ENCODE measurements at places on chromosomes 1 and 21.

DNA sequence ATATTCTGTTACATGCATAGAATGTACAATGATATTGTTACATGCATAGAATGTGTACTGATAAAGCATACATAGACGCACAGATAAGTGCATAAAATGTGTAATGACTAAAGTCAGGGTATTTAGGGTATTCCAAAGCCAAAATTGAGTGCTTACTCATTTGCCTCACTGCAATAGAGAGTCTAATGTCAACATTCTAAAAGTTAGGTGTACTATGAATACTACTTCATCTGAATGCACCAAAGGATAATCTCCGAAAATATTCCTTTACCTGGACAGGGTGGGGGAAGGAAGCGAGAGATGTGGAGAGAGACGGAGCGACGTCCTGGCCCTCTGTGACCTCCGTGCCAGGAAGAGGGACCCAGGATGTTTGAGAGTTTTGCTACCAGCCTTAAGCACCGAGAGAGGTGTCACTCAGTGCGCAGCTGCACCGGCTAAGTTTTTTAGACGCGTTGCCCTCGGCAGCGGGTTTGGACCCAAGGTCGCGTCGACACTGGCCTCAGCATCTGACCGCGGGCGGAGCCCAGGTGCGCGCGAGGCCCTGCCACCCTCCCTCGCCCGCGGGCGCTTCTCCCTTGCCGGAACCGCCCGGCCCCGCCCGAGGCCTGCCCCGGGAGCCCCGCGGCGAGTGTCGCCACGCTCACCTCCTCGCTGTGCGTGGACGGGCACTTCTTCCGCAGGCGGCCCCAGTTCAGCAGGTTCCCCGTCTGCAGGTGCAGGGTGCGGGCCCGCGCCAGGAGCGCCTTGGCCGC lies 660 bp downstream of the GCLM start:
- DNase-seq, result no peak

- no peak for DNase-seq
Measured at GRCh38 chr1:232764458-232765251, 40.6 kb upstream of the MAP10 start.

- DNase-seq, result no peak
Measured at GRCh38 chr21:44354775-44355771, 1.7 kb downstream of the TRPM2 start.

DNA sequence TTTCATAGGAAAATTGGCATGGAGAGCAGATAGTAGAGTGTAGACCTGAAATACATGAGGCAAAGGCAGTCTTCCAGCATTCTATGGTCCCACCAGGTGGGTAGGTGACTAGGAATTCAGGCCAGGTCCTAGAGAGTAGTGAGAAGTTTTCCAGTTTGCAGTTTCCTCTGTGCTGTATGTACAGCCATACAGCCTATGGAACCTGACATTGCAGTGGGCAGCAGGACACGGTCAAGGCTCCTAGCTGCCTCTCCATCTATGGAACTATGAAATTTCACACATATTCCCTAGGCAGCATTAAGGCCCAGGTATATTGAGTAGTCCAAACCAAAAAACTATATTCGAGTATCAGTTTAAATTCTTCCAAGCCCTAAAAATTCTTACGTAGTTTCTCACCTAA lies 16.3 kb downstream of the POGK start:
- DNase-seq, result no peak

- DNase-seq, result no peak
Measured at GRCh38 chr1:175637911-175638310, 105.5 kb downstream of the TNR start.

GRCh38 chr1:21702780-21703179 lies 33.6 kb upstream of the RAP1GAP start:
- DNase-seq, result no peak

DNA sequence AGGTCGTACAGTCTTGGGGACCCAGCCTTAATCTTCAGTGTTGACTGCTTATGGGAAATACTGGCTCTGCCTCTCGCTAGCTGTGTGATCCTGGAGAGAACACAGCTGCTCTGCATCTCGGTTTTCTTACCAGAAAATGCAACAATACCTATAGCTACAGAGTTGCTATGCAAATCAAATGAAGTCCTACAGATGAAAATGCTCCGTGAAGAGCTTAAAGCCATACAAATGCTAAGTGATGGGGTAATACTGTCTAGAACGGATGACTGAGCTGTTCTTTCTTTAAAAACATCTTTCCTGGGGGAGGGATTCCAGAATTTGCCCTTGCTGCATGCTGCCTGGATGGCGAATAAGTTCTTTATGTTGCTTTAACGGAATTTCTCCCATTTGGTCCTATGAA lies 132.0 kb downstream of the ZBTB18 start:
- DNase-seq, result no peak

DNA sequence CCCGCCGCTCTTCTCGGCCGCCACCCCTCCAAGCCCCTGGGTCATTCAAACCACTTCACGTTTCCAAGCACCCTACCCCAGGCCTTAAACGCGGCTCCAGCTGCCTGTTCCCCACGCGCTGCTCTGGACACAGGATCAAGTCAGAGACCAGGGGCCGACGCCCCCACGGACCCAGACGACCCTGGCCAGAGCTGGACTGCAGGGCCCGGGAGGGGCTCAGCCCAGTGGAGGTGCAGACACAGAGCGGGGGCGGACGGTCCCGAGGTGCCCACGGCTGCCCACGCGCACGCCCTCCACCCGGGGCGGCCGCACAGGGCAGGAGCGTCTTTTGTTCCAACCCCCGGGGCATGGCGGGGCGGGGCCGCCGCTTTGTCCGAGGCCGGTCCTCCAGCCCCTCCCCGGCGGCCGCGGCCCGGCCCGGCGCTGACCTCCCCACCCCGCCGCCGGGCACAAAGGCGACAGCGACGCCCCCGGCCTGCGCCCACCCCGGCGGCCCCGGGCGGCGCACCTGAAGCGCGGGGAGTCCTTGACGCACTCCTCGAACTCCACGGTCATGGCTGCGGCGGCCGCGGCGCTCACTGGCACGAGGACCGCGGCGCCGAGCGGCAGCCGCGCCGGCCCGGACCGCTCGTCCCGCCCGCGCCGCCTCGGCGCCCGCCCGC lies 338 bp downstream of the ACAP3 start:
- DNase-seq, result no peak

DNA sequence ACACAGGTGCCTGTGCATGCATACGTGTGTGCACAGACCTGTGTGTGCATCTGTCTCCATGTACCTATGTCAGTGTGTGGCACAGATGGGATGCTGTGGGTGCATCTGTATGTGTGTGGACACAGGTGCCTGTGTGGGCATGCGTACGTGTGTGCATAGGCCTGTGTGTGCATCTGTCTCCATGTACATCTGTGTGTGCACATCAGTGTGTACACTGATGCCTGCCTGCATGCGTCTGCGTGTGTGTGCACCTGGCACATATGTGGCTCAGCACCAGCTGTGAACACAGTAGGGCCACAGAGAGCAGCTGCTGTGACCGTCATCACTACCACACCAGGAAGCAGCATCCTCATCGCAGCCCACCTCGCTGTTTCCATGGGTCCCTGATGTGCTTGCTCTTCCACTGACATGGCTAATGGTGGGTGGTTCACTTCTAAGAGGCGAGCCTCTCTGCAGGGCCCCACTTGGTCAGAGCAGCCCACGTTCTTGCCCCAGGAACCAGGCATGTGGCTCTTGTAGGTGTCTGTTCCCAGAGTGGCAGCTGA lies 9.6 kb upstream of the SPATC1L start:
- DNase-seq, result no peak

DNA sequence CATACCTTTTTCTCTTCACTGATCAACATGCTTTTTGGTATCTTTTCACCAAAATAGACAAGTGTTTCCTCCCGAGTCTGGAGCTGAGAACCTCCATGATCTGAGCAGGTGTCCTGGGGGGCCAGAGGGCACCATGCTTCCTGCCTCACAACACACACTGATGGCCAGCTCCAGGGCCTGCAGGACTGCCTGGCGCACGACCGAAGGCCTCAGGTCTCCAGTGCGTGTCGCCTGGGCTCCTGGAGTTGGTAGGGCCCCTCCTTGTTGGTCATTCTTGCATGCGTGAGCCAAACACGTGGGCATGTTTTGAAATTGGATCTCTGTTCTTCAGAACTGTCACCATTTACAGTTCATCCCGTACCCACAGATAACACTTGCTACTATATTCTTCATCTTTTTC lies 64.4 kb downstream of the SLC37A1 start:
- no peak for DNase-seq

DNA sequence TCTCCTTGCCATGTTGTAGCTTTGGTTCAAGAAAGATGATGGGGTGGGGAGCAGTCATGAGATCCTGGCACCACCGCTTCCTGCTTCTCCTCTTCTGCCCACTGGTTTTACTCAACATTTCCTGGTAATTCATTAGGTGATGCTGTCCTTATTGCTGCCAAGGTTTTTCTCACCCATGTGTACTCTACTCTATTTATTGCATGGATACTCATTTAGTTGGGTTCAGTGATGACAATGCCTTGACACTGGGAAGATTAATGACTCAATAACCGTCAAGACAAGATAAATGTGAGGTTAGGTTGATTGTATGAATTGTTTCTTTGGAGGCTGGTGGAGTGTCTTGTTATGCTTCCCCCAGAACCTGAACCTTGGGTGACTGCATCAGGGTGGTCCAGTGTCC lies 484.2 kb downstream of the SIPA1L2 start:
- DNase-seq, result no peak

- no peak for DNase-seq
Measured at GRCh38 chr1:236895665-236896387, 100.7 kb downstream of the MTR start.

DNA sequence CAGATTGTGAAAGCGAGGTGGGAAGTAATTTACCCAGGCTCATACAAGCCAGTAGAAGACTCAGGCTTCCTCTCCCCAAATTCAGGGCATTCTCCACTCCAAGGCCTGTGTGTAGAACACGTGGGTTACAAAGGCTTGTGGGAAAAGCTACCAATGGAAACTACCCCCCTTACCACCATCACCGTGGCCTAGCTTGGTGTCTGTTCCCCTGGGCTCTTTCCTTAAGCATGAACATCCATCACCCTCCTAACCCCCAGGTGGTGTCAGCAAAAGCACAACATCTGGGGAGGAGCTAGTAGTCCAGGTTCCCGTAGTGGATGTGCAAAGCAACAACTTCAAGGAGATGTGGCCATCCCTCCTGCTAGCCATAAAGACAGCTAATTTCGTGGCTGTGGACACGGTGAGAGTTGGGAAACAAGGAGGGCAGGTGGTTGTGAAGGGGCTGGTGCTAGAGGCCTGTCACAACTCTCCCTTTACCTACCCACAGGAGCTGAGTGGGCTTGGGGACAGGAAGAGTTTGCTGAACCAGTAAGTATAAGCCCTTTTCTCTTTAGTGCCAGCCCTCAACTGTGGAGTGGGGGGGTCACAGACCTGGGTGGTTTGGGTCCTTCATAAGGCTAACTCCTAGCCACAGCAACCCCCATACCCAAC lies 701 bp upstream of the MUTYH start:
- DNase-seq, result no peak

GRCh38 chr1:66383611-66384010 lies 150.3 kb upstream of the SGIP1 start:
- no peak for DNase-seq

DNA sequence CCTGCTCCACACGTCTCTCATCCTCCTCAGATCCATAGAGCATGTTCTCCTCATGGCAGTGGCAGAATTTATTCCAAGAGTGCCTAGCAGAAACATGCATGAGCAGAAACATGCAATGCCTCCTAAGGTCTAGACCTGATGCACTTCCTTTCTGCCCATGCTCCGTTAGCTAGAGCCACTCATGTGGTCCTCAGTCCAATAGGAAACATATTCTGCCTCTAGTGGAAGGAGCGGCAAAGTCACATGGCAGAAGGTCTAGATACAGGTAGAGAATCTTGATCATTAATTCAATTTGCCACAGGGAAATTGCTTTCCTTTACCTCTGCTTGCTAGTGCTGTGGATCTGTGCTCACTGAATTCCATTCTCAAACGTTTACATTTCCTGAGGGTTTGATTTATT lies 130.4 kb downstream of the KIF26B start:
- DNase-seq, result no peak

GRCh38 chr1:119492763-119493162 lies 14.2 kb upstream of the HSD3B1 start:
- DNase-seq, result no peak

GRCh38 chr21:26914557-26914956 lies 52.3 kb downstream of the ADAMTS5 start:
- DNase-seq, result no peak

DNA sequence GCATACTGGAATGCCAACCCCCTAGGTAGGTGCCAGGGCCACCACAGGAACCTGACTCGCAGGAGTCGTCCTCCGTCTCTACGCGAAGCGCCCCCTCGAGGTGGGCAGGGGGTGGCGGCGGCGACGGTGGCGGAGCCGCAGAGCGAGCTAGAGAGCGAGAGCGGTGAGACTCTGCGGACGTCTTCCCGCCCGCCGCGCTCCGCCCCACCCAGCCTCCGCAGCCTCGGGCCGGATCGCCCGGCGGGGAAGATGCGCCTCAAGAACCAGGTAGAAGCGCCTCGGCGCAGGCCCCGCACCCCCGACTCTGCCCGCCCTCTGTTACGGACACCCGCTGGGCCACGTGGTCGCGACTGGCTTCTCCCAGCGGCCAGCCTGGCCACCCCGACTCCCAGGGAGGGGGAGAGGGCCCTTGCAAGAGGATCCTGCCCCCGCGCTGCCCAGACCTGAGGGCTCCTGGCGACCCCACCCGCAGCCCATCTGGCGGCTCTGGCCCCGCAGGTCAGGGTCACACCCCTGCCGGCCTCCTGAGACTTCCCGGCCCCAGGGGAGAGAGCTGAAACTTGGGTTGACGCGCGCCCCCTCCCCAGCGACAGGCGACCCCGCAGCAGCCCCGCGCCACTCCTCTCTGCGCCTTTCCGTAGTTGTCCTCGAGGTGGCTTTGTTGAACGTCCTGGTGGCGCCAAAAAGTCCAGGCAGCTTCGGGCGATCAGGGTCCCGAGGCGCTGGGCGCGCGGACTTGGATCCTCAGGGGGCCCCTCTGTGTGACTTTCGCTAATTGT lies 24.4 kb upstream of the AGBL4 start:
- no peak for DNase-seq

GRCh38 chr1:109255097-109255651 lies 5.8 kb downstream of the CELSR2 start:
- DNase-seq, result no peak

DNA sequence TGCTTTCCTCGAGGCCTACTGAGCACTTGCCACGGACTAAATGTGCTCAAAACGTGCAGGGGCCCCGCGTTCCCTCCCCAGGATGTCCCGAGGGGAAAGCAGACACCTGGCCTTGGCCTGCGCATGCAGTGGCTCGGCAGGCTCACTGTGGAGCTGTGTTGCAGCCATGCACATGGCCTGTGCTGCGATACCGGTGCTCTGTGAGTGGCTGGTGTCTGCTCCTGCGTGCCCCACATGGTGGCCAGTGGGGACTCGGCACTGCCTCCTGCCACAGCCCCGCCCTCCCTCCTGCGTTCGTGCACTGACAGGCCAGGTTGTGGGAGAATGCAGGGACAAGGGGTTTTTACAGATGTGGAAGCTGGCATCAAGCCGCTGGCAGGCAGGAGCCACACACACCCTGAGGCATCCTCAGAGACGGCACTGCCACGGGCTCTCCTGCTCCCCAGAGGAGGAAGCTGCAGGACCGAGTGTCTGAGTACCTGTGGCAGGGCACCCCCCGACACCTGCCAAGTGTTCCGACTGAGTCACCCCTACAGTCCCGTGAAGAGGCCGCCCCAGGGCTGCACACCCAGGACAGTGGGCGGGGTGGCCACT lies 16.9 kb upstream of the PTTG1IP start:
- DNase-seq, result no peak

- no peak for DNase-seq
Measured at GRCh38 chr1:234782791-234783190, 172.8 kb upstream of the IRF2BP2 start.

Measured in mesothelial cell of epicardium (in vitro differentiated cells).